ENCODE measurements at places on chromosomes 5 and 9. TPM values are rescaled to one million over a fixed set of nuclear protein-coding genes. Genes with fewer than 3 reads are reported as not detected.

The ECM2 gene
- total RNA-seq = 23.3 TPM

The C9orf50 gene
- total RNA-seq = not detected

The MUSK gene
- not detected for total RNA-seq

The MIGA2 gene
- total RNA-seq = 35.5 TPM

The PCDHGA8 gene
- 2.5 TPM for total RNA-seq

The GABRB2 gene
- total RNA-seq = not detected

The SOWAHA gene
- total RNA-seq = not detected

The CBY3 gene
- not detected for total RNA-seq

The DBH gene
- total RNA-seq = not detected

The ISOC1 gene
- 6.6 TPM for total RNA-seq

- peak; percentile 97 for DNase-seq
These were observed 9.7 kb downstream of the PTGER4 start for GRCh38 chr5:40689438-40689837.

- peak; percentile 41 for DNase-seq
These were observed 60.8 kb downstream of the CSF2 start for GRCh38 chr5:132134384-132134783.

- no peak for DNase-seq
These were observed 234.5 kb upstream of the TRPM3 start for GRCh38 chr9:71355884-71356283.

- no peak for DNase-seq
These were observed 103.8 kb upstream of the WWC1 start for GRCh38 chr5:168187614-168188013.

DNA sequence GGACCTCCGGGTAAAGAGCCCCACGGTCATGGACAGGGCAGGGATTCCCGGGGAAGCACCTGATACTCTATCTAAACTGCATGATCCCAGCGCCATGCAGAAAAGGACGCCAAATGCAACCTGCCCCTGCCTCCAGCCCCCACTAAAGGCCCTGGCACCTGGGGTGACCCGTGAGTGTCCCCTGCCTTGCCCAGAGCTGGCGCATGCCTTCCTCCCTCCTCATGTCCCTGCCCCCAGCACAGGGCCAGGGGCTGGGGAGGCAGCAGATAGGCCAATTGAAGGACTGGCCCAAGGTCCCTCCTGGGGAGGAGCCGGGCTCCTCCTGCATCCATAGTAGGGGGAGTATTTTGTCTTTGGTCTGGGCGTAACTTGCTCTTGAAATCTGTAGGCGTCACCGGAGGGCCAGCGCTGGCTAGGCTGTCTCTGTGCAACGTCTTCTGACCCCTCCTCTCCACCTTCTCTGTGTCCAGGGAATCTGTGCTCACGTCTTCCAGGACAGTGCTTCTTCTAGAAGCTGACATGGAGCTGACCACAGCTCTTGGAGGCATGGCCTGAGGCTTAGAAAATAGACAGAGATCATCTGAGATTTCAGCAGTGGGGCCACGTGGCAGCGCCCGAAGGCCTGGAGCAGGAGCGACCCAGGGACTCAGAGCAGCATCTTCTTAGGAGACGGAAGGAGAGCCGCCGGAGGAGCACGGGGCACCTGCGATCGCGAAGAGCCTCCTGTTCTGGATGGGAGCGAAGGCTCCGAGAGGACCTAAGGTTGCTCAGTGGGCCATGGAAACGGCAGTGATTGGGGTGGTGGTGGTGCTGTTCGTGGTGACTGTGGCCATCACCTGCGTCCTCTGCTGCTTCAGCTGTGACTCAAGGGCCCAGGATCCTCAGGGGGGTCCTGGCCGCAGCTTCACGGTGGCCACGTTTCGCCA is 660 bp downstream of the SPAAR start:
- no peak for DNase-seq

GRCh38 chr9:136100700-136101614 is 5.9 kb upstream of the NACC2 start:
- no peak for DNase-seq

DNA sequence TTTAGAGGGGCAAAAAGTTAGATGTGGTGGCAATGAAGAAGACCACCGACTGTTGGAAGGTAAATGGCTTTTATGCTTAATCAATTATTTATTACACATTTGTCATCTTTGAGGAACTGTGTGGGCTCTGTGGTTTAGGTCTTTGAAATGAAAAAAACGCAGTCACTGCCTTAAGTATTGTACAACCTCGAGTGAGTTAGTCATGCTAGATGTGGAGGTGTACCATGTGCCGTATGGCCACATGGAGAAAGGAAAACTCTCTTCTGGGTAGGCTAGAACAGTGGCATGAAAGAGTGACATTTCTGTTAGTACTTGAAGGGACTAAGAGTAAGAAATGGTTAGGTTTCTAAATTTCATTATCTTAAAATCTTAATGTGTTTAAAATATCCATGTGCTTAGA is 166.1 kb downstream of the HACD4 start:
- no peak for DNase-seq

- DNase-seq = peak; percentile 27
These were observed 24.8 kb downstream of the GRIA1 start for GRCh38 chr5:153515301-153515700.

DNA sequence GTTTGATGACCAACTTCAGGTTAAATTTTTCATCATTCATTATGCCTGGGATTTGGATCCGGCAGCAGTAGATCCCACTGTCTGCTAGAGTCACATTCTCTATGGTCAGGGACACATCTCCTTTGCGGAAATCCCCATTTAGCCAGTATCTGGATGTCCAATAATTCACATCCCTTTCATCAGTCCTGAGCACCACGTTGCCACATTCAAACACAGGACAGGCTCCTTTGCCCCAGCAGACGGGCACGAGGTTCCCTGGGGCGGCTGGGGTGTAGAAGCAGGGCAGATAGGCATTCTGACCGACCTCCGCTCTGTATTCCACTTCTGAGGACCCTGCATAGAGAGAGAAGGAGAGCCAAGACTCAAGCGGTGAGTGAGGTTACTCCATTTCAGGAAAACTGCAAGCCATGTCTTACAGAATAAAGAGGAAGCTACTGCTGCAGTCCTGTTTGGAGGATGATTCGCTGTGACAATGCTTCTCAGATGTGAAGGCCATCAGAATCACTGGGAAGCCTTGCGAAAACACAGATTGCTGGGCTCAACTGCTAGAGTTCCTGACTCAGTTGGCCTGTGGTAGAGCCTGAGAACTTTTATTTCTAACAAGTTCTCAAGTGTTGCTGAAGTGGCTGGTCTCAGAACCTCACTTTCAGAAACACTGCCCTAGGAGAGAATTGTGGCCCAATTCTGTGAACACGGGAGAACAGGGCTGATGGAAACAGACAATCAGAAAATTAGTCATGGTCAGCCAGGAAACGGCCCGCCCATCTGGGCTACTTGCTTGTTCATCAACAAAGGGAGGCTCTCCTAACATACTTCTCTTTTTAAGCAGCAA is 2.0 kb downstream of the HAVCR2 start:
- no peak for DNase-seq

DNA sequence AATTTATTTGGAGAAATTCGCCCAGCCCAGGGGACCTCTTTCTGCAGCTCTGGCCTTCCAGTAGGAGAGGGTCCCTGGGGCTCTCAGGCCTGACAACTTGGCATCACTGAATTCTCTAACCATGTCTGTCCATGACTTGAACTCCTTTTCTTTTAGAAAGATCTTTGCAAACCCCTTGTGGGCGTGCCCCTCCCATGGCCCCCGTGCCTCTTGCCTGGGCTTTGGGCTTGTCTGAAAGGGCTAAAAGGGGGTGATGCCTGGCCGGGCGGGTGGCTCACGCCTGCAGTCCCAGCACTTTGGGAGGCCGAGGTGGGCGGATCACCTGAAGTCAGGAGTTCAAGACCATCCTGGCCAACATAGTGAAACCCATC is 3.2 kb upstream of the SQSTM1 start:
- DNase-seq = no peak

GRCh38 chr9:130243015-130243881 is 22.3 kb upstream of the HMCN2 start:
- peak; percentile 50 for DNase-seq

DNA sequence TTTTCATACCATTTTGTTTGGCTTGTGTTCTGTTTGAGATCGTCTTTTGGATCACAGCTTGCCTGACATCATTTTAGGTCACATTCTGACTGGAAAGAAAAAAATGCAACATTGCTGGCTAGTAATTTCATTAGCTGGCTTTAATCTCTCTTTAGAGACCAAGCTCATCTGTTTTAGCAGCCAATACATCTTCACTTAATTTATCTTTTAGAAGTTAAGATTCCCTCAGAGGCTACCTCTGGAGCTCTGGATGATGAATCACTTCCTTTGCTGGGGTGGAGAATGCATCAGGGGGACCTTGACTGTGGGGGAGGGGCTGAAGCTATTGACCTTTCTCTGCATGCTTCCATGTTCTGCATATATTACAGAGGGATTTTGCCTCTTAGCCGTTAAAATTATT is 181.5 kb upstream of the OTULINL start:
- peak; percentile 77 for DNase-seq

DNA sequence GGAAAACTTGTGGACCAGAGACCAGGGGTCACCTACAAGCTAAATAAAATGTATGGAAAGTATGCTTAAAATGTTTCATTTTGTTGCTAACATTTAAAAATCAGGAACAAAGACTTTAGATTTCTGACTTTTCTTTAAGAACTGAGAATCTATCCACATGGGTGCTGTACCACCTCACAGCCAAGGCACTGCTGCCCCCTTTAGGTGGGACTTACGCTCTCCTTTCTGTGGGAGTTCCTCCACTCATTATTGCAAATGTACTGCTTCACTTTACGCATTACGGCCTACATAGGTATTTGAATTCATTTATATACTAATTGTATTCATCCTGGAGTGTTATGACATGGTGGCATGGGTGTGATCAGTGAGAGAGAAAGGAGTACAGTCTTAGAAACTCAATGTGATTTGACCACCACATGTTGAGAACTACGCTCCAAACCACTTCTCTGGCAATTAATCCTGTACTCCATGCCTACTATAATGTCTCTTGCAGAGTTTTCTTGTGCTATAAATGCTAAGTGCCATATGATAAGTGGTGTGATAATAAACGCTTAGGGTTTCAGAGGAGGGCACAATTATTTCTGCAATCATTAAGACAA is 24.7 kb upstream of the CETN3 start:
- peak; percentile 61 for DNase-seq

DNA sequence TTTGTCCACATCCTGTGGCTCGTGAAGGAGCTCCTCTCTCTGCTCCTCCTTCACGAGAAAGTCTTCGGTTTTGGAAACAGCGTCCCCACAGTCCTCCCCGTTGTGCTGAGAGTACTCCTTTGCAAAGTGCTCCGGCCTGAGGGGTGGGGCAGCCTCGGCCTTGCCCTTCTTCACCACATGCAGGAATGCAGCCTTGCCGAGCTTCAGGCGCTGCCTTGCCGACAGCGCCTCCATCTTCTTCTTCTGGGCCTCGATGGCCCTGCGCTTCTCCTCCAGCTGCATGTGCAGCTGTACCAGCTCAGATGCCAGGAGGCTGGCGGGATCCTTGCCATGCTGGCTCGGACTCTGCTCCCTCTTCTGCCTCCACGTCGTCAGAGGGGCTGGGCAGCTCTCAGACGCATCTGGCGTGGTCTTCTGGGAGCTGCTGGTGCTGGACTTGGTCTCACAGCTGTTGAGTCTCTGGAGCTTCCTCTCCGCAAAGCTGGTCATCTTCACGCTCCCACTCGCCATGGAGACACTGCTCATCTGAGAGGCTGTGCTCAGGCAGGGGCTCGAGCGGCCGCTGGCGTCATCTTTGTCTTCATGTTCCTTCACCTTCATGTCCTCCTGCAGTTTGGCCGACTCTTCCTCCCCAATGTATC is 85.5 kb downstream of the CAMSAP1 start:
- no peak for DNase-seq

DNA sequence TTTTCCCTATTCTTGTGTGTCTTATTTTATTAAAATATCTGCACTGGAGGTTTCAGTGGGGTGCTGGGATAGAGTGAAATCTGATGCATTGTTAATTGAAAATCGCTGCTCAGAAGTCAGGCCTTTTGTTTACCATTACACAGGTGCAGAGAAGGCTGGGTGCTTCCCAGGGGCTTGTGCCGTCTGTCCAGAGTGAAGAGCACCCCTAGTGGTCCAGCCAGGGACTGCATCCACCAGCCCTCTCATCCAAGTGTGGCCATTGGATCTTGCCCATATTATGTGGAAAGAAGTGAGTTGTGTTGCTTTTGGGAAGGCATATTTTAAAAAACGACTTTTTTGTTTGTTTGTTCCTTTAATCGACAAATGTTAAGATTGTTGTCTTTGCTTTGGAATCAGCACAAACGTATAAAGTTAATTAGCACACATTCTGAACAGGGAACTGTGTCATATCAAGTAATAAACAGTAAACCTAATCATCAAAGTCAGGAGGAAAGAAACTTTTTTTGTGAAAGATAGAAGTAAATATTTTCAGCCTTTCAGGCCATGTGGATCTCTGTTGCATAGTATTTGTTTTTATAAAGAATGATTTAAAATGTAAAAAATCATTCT is 315.6 kb downstream of the MTRR start:
- no peak for DNase-seq

DNA sequence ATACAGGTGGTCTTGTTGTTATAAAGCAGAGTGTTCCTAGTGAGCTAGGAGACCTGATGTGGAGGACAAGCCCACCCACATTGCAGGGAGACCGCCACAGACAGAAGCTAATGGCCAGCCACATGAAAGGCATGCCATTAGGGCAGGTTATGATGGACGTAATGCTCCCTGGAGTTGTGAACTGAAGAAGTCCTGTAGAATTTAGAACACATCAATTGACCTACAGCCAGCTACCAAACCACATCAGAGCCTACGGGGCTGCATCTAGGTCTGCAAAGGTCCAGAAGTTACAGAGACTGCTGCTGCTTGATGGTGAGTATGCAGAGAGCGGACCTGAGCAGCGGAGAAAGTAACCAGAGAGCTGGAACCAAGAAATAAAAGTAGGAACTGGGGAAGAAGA is 116.6 kb downstream of the LPAR1 start:
- DNase-seq = no peak

- no peak for DNase-seq
These were observed 85.8 kb downstream of the TAF11L14 start for GRCh38 chr5:17720071-17720470.

DNA sequence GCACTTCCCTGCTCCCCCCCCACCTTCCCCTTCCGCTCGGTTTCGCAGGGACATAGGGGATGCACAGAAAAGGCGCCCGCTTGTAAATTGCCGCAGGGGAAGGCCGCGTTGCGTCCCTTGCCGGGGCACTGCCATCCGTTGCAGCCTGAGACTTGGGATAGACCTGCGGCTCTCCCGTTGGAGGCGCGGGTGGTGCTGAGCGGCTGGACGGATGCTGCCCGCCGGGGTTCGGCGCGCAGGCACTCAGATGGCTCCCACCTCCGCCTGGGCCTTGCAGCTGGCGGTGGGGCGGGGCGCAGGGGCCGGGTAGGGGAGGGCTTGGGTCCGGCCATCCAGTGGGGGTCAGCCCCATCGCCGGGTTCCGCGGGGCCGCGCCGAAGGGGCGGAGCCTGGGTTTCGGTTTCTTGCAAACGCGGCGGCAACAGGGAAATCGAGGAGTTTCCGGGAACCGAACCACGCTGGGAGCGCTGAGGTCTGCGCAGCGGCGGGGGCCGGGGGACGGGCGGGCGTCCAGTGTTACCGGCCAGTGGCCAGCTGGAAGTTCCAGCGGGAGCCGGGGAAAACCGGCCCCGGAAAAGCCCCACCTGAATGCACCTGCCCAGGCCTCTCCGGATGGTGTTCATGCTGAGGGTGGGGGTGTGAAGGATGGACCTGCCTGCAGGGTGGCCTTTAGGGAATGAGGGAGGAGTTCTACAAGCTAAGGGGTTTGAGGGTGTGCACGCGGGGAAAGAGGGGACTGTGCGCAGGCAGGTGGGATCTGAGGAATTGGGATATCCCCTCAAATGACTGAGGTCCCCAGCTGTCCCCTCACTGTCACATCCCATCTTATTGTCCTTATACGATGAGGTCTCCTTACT is 6.3 kb upstream of the IRF1 start:
- peak; percentile 83 for DNase-seq
